B cell (primary cell): ENCODE measurements at places on chromosomes 7 and 10. TPM values are rescaled to one million over a fixed set of nuclear protein-coding genes. Genes with fewer than 3 reads are reported as not detected.

DNA sequence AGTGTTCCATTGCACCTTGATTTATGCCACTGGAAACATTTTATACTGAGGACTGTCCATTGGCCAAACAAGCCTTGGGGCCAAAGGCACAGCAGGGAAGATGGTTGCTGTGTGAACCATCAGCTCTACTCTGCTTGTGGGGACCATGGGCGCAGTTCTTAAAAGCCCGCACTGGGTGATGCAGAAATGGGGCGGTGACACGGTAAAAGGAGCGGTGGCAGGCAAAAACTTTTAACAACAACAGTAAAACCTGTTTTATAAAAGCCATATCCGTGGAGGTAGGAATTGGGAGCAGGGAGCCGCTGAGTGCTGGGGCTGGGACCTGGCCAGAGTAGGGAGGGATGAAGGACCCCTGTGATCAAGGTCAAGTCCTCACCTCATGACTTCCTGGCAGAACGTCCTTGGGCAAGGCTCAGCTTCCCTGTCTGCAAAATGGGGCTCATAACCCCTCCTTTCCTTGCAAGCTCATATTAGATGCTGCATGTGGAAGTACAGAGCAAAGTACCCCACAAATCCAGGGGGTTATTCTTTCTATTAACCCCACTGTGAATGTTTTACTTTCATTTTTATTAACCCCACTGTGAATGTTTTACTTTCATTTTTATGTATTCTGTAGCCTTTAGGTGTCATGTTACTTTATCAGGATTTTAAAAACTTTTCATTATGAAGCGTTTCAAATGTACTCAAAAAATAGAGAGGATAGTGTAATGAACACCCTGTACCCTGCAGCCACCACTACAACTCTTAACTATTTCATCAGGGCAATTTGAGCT lies 78.3 kb downstream of the GRK5 start:
- no peak for DNase-seq

- DNase-seq = no peak
These were observed 109.7 kb downstream of the STRA8 start for GRCh38 chr7:135343361-135343760.

DNA sequence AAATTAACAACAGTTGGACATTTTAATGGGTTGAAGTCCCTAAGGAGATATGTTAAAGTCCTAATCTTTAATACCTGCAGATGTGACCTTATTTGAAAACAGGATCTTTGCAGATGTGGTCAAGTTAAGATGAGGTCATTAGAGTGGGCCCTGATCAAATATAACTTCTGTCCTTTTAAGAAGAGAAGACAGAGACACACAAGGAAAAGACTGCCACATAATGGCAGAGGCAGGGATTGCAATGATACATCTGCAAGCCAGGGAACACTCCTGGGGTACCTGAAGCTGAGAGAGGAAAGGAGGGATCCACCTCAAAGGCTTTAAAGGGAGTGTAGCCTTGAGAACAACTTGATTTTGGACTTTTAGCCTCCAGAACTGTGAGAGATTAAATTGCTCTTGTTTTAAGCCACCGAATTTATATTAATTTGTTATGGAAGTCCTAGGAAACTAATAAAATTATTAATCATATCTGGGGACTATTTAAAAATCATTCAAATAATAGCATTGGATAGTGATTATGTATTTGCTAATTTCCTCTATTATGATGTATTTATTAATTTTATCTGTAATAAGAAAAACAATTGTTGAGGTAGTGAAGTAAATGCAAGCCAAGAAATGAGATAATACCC lies 700.0 kb upstream of the PCDH15 start:
- no peak for DNase-seq

- DNase-seq = no peak
These were observed 84.1 kb upstream of the ZNF479 start for GRCh38 chr7:57216340-57216739.

DNA sequence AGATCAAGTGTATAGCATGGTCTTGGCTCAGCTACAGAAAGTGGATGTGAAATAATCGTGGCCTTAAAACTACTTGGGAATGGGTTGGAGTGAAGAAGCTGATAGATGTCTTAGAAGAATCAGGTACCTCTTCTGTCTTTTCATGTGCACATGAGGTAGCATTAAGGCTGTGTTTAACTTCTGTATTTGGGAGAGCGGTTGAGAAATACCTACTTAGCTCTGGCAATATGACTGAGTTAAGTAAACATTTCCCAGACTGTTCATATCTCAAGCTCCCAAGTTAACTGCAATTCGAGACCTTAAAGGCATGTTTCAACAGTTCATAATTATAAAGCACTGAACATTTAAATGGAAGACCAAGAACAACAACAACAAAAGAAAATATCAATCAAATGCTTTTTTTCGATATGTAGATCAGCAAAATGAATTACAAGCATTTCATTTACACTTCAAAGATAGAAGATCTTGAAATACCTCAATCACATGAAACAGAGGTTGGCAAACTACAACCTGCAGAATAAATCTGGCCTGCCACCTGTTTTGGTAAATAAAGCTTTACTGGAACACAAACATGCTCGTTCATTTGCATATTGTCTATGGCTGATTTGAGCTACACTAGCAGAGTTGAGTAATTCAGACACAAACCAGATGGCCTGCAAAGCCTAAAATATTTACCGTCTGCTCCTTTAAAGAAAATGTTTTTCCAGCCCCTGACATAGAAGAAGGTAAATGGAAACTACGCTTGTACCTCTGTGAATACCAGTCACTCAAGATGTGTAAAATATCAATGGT lies 337.1 kb upstream of the GLI3 start:
- DNase-seq = no peak

Gene NYAP1
- not detected in 2 replicates for total RNA-seq
